Osteocyte (in vitro differentiated cells): ENCODE measurements at places on chromosomes 6 and 20.

DNA sequence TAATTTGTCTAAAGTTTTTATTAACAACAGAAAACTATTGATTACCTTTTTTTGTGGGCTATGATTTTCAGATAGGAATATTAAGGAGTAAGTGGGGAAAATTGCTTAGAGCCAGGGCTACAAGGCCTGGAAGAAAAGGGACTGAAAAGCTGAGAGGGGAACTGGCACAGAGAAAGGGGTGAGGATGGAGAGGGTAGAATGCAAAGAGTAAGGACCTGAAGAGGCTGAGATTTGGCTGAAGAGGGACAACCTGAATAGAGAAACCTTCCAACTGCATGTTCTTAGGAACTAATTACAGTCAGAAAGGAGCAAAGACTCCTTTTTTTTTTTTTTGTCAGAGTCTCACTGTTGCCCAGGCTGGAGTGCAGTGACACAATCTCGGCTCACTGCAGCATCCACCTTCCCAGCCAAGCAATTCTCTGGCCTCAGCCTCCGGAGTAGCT is 16.7 kb downstream of the BTN2A1 start:
- DNase-seq = no peak

GRCh38 chr6:150967910-150968309 is 102.4 kb downstream of the MTHFD1L start:
- no peak for DNase-seq

DNA sequence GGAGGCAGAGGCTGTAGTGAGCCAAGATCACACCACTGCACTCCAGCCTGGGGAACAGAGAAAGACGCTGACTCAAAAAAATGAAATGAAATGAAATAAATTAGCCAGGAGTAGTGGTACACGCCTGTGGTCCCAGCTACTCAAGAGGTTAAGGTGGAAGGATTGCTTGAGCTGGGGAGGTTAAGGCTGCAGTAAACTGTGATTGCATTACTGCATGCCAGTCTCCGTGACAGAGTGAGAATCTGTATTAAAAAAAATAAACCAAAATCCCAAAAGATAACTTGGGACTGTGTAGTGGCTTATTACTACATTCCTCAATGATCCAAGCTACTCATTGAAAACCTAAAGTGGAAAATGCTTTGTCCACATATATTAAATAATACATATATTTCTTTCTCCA is 87.0 kb downstream of the SGK1 start:
- no peak for DNase-seq

DNA sequence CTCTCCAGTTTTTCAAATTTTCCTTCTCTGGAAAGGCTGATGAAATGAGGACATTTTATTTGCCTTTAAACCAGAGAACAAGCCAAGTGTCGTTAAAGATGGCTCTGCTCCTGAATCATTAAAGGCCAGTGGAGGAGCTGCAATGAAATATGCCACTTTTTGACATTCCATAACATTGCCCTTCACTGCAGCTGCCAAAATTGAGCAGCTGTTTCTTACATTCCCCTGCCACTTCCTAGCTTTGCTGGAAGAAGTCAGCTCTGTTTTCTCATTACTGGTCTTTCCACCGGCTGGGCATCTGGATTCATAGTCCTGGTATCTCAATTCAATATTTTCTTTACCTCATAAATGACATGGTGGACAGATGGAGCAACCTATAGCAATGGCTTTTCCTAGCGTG is 45.5 kb upstream of the NRN1 start:
- no peak for DNase-seq

- DNase-seq = no peak
Observed at GRCh38 chr20:2223558-2224367, 72.0 kb upstream of the TGM3 start.

- peak; percentile 84 for DNase-seq
Observed at GRCh38 chr6:110178626-110179405, 654 bp downstream of the WASF1 start.

DNA sequence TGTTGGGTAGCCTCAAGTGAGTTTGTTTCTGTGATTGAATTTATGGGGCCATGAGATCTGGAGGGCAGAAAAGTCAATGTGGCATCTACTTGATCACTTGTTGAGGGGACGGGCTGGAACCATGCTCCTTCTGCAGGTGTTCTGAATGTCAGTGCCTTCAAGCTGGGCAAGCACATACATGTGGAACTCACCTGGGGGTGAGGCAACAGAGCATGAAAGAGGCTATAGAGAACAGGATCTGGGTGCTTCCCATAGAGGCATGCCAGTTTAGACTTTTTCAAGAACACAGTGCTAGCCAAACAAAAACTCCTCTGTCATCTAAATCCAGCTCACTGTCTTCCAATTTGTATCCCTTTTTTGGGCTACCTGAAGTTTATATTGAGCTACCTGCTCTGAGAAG is 77.8 kb upstream of the SLC35B3 start:
- DNase-seq = no peak

DNA sequence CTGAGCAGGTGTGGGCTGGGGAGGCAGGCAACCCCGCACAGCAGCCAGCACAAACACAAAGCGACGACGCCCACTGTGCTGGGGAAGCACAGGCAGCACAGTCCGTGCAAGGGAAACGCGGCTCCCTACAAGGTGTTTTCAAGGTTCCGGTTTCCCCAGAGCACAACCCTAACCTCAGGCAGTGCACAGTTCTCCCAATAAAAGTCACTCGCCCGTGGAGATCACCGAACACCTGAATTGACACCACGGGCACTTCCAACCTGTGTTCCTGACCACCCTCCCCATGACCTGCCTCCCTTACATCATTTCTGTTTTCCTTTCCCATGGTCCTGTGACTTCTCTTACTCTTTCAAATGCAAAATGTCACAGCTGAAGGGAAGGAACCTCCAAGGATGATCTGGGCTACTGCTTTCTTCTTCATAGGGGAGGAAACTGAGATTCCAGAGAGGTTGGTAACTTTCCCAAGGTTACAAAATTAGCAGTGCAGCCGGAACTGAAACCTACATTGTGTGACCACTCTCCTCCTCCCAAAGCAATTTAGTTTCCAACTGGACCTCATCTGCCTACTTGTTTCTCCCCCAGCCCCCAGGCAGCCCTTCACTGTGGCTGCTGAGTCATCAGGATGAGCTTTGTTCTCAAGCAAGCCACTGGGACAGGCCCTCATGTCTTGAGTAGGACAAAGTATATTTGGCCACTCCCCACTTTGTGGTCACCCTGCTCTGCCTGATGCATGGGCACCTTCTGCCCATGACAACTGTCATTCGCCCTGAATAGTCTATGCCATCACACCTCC is 125.3 kb downstream of the ATXN1 start:
- no peak for DNase-seq

DNA sequence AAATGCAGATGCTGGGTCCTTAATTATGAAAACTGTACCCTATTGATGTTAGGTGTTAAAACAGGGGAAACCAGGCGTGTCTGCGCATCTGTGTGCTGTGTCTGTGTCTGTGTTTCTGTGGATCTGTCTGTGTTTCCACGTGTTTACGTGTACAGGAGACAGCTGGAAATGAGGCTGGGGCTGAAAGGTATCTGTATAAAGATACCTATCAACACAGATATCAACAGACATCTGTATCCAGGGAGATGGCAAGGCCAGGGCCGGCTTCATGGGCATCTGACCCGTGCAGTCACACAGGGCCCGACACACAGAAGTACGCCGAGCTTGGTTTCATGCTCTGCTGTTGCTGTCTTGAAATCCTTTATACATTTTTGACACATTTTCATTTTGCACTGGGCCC is 48.6 kb downstream of the BMP7 start:
- no peak for DNase-seq

GRCh38 chr6:46376562-46377061 is 114.6 kb downstream of the RCAN2 start:
- DNase-seq = no peak

DNA sequence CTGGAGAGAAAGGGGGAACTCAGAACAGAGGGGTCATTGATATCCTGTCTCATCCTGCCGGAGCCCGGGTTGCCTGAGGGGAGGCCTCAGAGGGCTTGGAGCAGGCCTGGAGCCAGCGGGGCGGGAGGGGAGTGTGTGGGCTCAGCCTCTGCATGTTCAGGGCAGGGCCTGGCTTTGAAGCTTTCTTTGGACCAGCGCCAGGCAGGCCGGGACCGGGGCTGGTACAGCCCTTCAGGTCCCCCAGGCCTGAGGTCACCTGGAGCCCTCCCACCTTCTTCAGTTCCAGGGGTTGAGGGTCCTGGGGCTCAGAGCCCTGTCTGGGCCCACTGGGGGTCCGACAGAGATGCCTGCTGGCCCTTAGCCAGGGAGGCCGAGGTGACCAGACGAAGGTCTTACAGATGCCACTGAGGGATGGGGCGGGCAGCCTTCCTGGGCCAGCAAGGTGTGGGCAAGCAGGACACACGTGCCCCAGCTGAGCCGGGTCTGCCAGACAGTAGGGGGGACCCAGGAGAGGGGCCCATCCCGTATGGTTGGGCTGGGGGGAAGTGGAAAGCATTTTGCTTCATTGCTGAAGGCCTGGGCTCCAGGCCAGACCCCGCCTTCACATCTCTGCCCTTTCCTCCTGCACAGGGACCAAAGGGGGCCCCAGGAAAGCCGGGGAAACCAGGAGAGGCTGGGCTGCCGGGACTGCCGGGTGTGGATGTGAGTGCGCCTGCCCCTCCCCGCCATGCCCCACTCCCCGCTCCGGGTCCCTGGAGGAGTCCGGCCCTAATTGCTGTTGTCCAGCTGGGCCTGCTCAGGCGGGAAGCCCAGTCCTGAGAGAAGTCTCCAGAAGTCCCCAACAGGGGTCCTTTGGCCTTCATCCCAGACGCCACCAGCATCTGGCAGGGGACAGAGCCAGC is 2.0 kb downstream of the COL9A3 start:
- no peak for DNase-seq
